Skin of body (tissue), 3 donors: ENCODE measurements at places on chromosomes 12 and 14. TPM values are rescaled to one million over a fixed set of nuclear protein-coding genes. Genes with fewer than 3 reads are reported as not detected.
A peak's percentile ranks its signal among the peaks of the same experiment; 100 is the strongest.

DNA sequence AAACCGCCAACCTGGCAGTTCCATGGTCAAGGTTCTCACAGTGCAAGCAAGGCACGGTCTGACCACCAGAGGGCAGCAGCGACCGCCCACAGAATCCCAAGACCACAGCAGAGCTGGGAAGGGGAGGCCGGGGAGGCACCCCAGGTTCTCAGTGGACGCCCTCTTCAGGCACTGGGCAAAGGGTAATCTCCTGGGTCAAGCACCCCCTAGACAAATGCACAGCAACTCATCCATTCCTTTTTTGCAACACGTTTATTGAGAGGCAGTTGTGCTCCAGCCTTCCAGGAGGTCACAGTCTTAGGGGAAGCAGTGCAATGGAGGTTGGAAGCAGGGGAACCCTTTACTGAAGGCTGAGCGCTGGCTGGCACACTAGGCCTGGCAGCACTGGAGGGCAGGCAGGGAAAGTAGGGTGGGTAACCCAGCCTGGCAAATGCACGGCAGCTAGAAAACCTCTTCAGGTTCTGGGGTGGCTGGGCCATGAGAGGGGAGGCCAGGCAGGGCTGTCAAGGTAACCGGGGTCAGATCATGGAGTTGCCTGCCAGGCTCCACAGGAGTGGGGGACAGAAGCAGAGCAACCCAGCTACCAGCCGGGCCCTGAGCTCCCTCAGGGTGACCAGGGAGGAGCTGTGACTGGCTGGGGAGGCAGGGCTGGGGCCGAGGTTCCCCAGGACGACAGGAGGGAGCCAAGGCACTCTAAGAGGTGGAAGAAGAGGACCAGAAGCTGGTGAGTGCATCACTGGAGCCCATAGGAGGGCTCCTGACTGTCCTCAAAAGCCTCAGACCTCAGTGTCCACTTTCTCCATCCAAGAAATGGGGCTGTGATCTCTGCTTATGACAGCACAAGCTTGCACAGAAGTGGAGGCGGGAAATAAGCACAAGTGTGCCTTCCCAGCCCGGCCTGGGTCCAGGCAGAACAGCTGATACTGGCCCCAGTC lies 1.8 kb upstream of the RHOF start:
- DNase-seq = peak; percentile 67

DNA sequence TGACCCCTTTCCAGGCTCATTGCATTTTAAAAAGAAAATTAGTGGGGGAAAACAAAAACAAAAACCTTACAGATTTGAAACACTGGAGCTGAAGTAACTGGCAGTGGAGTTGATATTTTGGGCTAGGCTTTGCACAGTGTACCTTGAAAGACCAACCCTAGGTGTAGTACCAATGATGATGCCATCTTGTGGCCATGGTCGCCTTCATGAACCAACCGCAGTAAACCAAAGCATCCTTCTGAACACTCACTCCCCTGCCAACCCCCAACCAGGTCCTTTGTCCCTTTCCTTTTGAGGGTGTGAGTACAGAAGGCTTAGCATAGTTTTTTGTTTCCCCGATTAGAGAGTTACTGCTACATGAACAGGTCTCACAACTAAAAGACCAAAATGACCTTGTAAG lies 5.9 kb downstream of the TOMM20L start:
- DNase-seq = no peak

Gene GSKIP
- total RNA-seq = 25.1 TPM

- no peak for DNase-seq
Measured at GRCh38 chr14:34018125-34018524, 67.3 kb upstream of the EGLN3 start.

DNA sequence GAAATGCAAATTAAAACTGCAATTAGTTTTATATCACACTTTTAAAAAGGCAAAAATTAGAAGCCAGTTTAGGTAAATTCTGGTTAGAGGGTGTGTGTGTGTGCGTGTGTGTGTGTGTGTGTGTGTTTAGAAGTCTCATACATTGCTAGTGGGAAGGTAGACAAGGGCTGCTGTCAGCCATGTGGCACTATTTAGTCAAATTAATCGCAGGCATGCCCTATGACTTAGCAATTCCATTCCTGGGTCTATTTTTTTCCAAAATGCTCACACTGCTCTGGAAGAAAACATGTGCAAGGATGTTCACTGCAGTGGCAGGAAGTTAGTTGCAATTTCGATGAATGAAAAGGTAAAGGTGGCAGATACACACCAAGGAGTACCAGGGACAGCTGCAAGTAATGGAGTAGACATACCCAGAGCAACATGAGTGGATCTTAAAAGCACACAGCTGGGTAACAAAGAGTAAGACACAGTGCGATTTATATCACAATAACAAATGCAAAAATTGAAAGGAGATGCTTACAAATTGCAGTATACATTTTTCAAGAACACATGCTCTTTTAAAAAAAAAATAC lies 11.6 kb downstream of the CAPZA3 start:
- DNase-seq = no peak
